ENCODE measurements at places on chromosomes 12 and 14.
A peak's percentile ranks its signal among the peaks of the same experiment; 100 is the strongest.

DNA sequence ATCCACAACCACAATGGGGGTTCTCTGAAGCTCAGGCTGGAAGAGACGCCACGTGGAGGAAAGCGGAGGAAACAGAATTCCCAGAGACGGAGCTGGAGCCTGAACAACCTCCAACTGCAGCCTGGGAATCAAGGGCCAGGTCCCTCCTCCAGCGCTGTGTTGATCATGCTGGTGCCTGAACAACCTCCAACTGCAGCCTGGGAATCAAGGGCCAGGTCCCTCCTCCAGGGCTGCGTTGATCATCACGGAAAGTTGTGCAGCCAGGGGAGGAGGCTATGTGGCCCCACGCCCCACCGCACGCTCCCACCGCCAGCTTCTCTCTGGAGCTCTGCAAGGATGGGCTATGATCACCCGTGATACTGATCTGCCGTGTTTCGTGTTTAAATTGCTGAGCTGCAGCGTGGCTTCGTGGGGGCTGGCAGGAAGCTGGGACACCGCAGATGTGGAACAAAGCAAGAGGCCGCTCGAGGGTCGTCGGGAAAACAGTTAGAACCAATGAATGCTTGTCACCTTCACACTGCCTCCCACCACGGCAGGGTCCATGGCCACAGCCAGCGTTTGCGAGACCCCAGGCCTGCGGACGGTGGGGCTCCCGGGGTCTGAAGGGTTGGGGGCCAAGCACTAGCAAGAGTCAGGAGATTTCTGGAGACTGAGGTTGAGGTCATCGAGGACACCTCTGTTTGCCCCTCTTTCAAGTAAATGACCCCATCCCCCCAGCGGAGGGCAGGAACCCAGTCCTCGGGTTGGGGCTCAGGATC, 51.8 kb upstream of the FBRSL1 start:
- no peak for DNase-seq

- no peak for DNase-seq
Observed at GRCh38 chr12:106551410-106551809, 31.4 kb upstream of the RFX4 start.

- peak; percentile 52 for DNase-seq
Observed at GRCh38 chr12:49750027-49750995, 9.0 kb downstream of the TMBIM6 start.

GRCh38 chr14:99132821-99133635, 139.0 kb downstream of the BCL11B start:
- DNase-seq = no peak

DNA sequence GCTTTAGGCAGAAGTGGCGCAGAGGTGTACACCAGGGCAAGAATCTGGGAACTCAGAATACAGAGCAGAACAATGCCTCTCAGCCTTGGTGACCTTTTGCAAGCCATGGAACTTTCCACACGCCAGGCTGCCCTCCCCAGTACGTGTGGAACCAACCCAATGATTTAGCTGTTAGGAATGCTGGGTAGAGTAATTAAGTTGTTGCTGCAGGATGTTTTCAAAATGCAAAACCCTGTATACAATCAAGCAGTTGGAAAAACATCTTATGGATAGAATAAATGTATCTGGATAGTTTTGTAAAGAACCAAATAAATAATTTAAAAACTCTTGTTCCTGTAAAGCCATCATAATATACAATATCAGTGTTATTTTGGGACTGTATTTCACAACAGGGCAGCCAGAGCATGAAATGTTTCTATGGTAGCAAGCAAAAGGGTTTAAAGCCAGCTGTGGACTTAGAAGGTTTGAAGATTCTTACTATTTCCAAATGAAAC, 19.4 kb downstream of the PPP1R36 start:
- DNase-seq = no peak

GRCh38 chr14:100850841-100851585, 25.1 kb downstream of the MEG3 start:
- DNase-seq = peak; percentile 73

DNA sequence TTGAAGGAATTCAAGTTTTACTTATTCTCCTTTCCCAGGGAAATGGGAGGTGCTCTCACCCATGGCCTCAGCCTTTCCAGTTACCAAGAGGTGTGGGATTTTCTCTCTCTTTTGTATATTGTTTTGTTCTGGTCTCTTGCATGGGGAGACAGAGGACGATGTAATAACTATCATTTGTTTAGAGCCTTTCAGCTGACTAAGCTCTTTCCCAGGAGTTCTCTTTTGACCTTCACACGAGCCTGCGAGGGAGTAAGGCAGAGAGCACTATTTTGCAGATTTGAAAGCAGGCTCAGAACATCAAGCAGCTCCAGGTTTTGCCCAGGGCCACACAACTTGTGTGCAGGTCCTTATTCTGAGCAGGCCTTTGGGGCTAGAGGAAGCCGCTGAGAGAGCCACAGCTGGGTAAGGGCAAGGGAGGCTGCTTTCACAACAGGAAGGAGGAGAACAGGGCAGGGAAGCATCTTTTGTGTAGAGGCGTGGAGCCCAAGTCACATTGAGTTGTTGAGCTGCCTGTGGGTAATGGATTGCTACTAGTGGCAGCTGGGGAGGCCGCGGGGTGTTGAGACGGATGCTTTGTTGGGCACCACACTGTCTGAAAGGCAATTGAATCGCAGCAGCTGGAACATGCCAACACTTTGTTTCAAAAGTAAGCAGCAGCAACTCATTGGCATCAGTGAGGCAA, 116.2 kb downstream of the PRMT8 start:
- no peak for DNase-seq

GRCh38 chr12:100823963-100824362, 29.4 kb downstream of the ANO4 start:
- no peak for DNase-seq

GRCh38 chr12:113043240-113043639, 13.3 kb upstream of the DTX1 start:
- no peak for DNase-seq

DNA sequence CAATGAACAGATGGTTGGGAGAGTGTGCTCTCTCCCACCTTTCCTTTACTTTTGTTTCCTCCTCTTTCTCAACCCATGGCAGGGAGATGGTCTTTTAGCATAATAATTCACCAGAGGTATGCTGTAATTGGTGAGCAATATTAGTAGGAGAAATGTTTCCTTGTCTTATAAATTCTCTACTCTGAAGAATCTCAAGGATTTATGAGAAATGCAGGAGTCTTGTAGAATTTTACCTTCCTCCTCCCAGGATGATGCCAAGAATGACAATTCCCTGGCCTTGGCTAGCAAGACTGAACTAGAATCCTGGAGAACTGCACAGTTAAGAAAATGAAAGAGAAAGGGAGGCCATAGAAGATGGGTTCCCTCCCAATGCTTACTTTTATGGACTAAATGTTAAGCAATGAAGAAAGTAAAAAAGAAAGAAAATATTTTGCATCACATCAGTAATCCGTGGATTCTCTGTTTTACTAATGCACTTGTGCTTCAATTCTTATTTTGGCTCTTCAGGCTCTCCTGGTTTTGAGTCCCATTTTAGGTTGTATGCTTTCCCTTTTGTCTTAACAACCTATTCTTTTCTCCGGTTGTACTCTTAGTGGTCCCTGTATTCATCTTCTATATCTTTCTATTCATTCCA, 192.9 kb upstream of the GARIN6 start:
- DNase-seq = no peak

DNA sequence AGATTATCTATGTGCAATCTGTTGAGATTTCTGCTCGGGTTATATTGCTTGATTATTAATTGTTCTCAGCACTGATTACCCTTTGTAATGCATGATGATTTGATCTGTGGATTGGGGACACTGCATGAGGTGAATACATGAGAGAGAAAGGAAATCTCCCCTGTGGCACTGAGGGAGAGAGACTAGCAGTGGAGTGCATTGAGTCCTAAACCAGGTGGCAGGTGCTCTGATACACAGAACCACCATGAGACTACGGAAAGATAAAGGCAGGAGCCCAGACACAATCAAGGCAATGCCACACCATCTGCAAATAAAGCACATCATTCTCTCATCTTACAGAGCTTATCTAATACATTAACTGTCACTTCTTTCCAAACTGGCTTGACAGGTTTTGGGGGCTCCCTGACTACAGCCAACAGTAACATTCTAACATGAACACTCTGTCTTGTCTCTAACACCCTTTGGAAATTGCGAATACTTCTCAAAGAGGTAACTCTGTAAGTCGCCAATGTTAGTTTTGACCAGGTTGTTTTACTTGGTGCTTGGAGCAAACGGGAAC, 37.6 kb upstream of the TSPAN8 start:
- DNase-seq = no peak

DNA sequence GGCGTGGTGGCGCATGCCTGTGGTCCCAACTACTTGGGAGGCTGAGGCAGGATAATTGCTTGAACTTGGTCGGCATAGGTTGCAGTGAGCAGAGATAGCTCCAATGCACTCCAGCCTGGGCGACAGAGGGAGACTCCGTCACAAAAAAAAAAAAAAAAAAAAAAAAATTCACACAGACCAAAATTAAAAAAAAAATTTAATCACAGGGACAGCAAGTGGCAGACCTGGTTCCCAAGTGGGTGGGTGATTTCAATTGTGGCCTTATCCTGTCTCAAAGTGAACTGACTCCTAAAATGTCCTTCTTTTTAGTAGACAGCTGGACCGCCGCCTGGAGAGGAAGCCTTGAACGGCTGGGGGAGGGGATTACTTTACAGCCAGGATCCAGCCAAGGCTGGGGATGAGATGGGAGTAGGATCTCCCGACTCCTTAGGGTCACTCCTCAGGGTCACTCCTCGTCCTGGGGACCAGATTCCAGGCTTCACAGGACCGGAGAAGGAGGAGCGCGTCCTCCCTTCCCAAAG, 1.5 kb upstream of the KCNH3 start:
- DNase-seq = no peak

DNA sequence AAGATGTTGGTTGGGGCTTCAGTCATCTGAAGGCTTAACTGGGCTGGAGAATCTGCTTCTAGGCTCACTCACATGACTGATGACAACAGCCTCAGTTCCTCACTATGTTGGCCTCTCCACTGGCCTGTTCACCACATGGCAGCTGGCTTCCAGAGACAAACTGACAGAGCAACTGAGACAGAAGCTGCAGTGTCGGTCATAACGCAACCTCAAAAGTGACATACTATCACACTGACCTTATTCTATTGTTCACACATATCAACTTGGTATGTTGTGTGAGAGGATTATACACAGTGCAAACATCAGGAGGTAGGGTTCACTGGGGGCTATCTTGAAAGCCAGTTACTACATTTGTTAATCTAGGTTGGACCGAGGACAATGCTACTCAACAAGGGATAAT, 92.9 kb downstream of the PAWR start:
- DNase-seq = no peak

DNA sequence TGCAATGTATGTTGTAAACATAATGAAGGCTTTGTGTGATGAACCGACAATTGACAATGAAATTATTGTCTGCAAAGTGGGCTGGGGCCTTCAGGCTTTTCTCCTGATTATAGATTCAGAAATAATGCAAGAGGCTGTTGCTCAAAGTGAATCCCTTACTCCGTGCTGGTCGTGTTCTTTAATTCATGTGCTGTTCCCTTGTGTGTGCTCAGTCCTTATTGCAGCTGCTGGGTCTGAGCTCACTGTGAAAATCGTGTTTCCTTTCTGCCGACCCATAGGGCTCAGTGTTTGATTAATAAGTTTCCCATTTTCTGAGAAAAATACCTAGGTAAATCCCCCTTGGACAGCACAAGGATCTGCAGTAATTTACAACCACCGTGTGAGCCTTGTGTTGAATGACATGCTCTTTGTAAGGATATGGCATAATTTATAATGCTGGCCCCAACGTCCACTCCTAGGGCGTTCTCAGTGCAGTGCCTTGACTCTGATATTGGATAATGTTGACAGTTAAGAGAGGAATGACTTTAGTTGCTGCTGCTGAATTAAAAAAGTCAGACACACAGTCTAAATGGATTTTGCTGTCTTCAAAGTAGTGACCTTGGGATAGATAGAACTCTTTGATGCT, 81.6 kb downstream of the RGS6 start:
- DNase-seq = no peak

DNA sequence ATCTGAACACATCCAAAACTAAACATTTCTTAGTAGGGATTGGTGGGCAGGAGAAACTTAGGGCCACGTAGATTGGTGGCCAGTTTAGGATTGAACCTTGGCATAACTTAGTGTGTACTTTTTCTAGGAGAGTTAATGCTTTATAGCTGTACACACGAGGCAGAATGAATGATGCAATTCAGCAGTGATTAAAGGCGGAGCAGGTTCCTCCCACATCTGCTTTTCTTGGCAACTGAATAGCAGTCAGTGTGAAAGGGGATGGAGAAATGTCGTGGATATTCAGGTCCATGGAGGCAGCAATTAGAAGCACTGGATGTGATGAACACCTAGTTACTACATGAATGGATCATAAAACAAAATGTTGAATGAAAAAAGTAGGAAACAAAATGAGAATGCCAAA, 493.8 kb downstream of the FUT8 start:
- no peak for DNase-seq

DNA sequence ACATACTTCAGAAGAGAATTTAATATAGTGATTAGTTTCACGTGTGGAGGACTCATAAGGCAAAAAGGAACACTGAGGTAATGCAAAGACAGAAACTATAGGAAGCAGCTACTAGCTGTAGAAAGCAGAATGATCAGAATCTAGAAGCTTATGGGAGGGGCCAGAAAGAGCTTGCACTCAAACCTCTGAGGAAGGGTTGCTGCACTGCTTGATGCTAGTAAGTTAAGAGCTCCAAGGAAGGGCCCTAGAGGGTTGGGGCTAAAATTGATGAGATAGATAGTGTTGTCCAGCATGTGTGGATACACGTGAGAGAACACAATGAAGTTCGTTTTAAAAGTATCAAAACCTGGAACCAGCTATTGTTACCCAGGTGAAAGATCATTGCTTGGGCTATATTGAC, 311.1 kb downstream of the SLC6A15 start:
- no peak for DNase-seq

DNA sequence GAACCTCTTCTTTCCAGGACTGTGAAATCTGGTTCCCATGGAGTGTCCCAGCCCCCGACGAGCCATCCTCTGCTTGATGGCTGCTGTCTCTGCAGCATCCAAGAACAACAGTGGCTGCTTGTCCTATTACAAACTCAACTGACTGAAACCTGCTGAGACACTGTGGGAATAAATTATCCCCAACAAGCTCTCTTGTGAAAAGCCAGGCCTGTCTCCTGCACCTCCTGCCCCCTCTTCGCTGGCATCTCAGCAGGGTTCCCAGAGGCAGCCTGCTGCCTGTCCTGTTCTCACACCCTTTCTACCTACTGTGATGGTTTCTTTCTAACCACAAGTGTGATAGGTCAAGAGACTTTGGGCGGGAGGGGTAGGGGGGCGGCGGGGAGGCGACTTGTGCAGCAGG, 180.2 kb downstream of the TSPAN9 start:
- no peak for DNase-seq

DNA sequence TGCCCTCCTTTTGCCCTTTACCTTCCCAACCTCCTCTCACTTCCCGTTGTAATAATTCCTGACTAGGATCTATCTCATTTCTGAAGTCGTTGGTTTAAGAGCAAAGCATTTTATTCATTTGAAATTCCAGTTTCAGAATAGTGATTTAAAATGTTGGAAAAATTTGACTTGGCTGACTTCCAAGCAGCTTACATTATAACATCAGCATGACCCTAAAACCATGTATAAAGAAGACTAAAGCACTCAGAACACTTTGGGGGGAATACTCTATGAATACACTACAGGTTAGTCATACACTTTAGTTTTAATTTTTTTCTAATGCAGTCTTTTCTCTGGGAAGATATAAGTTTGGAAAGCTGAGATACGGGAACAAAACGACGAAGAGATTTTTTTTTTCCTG, 161.1 kb downstream of the BTG1 start:
- DNase-seq = no peak

GRCh38 chr14:24368562-24369252, 723 bp downstream of the NFATC4 start:
- DNase-seq = no peak

- no peak for DNase-seq
Observed at GRCh38 chr14:99199846-99200653, 71.9 kb downstream of the BCL11B start.

GRCh38 chr12:27014859-27015729, 910 bp upstream of the TM7SF3 start:
- DNase-seq = no peak
